ENCODE measurements at places on chromosomes 4 and X.

- no peak for DNase-seq
These were observed 132.2 kb downstream of the VEGFC start for GRCh38 chr4:176660561-176660960.

GRCh38 chrX:29308726-29309125 lies 721.5 kb downstream of the IL1RAPL1 start:
- DNase-seq = no peak

- DNase-seq = peak; percentile 33
These were observed 8.4 kb upstream of the MAB21L2 start for GRCh38 chr4:150573534-150573933.

DNA sequence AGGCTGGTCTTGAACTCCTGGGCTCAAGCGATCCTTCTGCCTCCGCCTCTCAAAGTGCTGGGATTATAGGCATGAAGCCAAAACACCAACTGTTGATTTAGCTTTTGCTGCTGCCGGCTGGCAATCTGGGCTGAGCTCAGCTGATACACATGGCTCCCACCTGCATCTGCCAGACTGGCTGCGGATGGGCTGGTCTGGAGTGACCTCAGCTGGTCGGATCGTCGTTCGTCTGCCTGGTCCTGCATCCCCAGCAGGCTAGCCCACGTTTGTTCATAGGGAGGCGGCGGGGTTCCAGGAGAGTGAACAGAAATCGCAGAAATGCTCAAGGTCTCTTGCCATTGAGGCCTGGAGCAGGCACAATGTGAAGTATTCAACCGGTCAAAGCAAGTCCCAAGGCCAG lies 74.4 kb upstream of the DDX3X start:
- DNase-seq = no peak

GRCh38 chrX:41322821-41323603 lies 10.9 kb upstream of the DDX3X start:
- no peak for DNase-seq

DNA sequence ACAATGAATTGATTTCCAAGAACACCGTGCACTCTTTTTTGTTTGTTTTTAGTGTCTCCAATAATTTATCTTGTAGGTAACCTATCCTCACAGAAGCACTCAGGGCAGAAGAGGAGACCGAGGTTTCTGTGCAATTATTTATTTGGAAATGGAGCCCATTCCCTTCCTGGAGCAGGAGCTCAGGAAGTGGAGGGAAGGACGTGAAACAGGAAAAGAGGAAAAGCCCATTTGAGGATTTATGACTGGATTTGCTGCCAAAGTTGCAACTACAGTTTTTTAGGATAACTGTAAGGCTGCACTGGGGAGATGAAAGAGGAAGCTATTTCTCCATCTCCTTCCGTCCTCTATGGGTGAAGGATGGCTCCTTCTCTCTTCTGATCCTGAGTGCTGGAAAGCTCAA lies 31.7 kb upstream of the MXRA5 start:
- DNase-seq = no peak

- DNase-seq = no peak
These were observed 1090.7 kb downstream of the FAT4 start for GRCh38 chr4:126405369-126405982.

GRCh38 chrX:22063284-22063683 lies 31.2 kb downstream of the PHEX start:
- DNase-seq = no peak

DNA sequence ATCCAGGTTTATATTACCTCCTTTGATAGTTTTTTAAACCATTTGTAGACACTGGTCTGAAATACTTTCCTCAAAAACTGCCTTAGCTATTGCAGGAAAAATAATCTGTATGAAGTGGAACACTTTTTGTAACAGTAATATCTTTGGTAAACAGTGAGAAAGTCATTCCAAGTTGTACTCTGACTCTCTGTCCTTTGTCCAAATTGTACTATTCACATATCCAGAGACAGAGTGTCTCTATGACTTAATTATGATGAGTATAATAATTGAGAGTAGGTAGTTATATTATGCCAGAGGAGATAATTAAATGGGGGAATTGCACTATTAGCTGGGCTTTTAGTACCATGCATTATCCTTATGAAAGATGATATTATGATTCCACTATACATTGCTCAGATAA lies 112.6 kb upstream of the LCORL start:
- DNase-seq = no peak

DNA sequence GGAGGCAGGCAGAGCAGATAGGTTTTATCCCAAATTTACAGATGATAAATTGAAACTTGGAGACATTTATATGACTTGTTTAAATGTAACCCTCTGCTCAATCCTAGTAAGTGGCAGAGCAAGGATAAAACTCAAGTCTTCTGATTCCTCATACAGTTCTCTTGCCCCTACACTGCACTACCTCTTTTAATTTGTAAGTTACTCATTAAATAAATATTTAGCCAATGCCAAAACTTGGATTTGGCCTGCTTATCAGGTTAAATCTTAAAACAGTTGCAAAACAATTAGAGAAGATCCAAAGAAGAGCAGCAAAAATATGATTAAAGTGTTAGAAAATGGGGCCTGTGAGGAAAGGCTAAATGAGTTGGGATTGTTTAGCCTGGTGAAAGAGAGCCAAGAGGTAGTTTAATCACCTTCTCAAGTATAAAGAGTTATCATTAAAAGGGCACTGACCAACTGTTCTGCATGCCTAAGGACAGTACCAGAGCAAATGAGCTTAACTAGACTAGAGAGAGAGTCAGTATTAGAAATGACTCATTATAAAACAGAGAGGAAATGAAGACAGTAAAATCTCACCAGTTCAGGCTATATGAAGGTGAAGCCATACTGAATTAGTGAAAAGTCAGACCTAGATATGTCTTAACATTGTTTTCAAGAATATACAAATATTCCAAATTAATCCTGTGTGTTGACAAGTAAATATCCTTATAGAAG lies 146.3 kb downstream of the GRIA3 start:
- no peak for DNase-seq

GRCh38 chr4:147157860-147158701 lies 212.4 kb upstream of the TTC29 start:
- DNase-seq = no peak

DNA sequence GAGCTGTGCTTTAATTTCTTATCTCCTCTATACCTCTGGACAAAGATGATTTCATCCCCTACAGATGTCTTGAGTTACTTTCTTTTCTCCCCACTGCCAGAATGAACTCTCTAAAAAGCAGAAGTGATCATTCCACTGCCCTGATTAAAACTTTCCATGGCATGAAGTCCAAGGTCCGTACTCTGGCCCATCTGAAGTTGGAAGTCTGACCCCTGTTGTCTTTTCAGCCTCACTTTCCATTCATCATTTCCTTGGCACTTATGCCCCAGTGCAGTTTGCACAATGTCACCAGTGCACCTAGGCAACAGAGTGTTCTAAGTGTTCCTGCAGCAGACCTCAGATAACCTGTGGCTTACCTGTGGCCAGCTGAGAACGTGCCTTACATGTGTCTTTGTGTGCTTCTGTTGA lies 242.4 kb downstream of the FRAS1 start:
- DNase-seq = no peak

DNA sequence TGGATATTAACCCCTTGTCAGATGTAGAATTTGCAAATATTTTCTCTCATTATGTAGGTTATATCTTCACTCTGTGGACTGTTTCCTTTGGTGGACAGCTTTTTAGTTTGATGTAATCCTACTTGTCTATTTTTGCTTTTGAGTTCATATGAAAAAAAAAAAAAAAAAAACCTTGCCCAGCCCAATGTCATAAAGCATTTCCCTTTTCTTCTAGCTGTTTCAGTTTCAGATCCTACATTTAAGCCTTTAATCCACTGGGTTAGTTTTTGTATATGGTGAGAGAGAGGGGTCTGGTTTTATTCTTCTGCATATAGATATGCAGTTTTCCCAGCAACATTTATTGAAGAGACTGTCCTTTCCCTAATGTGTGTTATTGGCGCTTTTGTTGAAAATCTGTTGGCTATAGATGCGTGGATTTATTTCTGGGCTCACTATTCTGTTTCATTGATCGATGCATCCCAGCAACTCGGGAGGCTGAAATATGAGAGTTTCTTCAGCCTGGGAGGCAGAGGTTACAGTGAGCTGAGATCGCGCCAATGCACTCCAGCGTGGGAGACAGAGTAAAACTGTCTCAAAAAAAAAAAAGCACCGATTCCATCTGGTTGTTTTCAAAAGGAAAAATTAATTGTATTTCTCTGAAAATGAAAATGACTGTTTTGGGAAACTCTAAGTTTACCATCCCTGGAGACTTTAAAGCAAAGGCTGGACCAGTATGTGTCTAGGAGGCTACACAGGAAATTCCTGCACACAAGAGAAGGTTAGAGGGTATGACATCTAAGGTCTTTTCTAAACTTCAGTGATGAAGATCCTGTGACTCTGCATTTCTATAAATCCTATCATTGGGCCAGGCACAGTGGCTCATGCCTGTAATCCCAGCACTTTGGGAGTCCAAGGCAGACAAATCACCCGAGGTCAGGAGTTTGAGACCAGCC lies 35.6 kb downstream of the STEEP1 start:
- no peak for DNase-seq

Data from hematopoietic multipotent progenitor cell (in vitro differentiated cells).